ENCODE measurements at places on chromosomes 2 and 18. TPM values are rescaled to one million over a fixed set of nuclear protein-coding genes. Genes with fewer than 3 reads are reported as not detected.

- DNase-seq: no peak
Measured at GRCh38 chr2:167187049-167187727, 298.9 kb downstream of the XIRP2 start.

DNA sequence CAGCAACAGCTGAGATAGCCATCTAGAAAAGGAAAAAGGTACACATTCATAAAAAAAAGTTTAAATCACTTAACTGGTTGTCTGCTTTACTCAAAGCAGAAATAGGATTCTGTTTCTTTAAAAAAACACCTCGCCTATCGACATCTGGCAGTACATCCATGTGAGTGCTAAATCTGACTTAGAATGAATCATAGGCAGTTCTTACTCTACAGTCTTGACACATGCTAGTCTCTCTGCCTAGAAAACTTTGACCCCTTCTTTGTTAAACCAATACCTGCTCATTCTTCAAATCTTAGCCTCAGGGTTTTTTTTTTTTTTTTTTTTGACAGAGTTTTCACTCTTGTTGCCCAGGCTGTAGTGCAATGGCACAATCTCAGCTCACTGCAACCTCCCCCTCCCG lies 37.1 kb upstream of the GPR75 start:
- DNase-seq: peak; percentile 42

DNA sequence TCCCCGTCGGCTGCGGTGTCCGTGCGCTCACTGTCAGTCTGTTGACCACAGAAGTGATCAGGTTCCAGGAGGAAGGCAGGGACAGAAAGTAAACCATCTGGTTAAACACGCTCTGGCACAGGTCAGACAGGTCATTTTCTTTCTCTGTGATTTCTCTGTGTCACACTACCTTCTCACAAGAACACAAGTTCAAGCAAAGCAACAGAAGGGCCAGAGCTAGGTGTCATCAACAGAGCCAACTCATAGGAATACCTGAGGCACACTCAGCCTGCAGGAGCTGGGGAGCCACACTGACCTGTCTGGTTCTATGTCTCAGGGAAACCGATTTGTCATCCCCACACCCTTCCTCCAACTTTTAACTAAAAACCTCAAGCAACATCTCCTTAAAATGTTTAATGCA lies 115.1 kb upstream of the ZBTB14 start:
- DNase-seq: no peak

DNA sequence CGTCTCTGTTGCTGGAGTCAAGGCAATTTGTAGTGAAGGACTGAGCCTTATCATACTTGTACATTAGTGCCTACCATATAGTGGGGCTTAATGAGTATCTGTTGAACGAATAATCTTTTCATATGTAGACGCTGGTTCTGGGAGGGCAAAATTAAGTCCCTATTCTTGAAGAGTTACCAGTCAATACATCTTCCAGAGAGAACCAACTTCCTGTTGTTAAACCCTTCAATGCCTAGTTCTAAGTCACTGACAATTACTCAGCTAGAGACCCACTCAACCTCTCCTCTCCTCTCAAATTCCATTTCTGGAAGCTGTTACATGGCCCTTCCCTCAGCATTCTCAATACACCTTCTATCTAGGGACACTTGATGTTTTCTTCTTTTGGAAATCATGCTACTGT lies 1.1 kb upstream of the MOB4 start:
- DNase-seq: no peak

Gene METTL21A
- 11.7 TPM for total RNA-seq

DNA sequence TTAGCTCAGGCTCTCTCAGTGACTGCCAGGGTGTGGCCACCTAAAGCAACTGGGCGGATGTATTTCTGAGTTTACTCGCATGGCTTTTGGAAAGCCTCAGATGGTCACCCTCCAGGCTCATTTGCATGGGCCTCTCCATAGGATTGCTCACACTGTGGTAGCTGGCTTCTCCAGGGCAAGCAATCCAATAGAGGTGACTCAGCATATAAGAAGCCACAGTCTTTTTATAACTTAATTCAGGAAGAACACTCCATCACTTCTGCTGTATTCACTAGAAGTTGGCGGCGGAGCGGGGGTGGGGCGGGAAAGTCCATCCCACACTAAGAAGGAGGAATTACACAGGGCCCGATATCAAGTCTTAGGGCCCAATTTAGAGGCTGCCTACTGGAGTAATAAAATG lies 3.6 kb upstream of the DOK6 start:
- DNase-seq: no peak

Gene ALKAL2
- total RNA-seq: not detected

- DNase-seq: no peak
Measured at GRCh38 chr2:134073023-134073422, 180.8 kb upstream of the MGAT5 start.

Gene CDH2
- 8.5 TPM for total RNA-seq

DNA sequence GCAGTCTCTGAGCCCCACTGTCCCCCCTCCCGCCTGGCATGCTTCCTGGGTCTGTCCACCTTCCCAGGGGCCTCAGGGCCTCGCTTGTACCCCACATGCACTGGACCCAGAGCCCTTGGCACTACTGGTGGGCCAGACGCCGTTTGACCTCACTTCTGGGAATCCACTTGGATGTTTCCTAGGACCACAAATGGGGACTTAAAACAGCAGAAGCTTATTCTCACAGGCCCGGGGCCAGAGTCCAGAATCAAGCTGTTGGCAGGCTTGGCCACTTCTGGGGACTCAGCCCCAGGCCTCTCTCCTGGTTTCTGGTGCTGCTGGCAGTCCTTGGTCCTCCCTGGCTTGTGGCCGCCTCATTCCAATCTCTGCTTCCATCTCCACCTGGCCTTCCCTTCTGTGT lies 19.6 kb downstream of the ANO7 start:
- no peak for DNase-seq

GRCh38 chr2:88190808-88191721 lies 20.9 kb downstream of the THNSL2 start:
- DNase-seq: peak; percentile 43

DNA sequence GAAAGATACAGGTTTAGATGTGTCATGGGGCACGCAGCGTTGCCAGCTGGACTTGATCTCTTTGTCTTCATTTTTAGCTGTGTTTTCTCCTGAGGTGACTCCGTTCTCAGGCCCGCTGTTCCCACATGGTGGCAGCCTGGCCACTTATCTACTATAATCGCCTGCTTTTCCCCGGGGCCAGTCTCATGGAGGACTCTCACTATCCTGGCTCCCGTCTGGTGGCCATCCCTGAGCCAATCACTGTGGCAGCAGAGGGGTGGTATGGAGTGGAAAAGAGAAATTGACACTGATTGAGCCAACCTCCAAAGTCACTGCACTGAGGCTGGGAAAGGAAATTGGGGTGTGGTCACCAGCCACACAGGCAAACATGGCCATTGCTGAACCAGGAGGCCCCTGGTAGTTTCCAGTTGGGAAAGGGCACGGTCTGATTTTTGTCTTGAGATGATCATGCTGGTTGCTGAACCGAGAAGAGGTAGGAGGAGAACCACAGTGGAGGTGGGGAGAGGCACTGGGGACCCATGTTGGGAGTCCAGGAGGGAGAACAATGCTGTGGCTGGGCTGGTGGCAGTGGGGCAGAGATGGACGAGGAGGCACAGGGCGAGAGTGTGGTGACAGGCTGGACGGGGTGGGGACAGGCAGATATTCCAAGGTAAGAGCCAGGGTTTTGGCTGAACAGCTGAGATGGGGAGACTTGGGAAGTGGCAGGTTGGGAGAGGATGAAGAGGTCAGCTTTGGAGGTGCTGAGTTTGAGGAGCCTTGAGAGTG lies 45.6 kb downstream of the KCNIP3 start:
- DNase-seq: no peak

Gene SCYGR4
- not detected for total RNA-seq

DNA sequence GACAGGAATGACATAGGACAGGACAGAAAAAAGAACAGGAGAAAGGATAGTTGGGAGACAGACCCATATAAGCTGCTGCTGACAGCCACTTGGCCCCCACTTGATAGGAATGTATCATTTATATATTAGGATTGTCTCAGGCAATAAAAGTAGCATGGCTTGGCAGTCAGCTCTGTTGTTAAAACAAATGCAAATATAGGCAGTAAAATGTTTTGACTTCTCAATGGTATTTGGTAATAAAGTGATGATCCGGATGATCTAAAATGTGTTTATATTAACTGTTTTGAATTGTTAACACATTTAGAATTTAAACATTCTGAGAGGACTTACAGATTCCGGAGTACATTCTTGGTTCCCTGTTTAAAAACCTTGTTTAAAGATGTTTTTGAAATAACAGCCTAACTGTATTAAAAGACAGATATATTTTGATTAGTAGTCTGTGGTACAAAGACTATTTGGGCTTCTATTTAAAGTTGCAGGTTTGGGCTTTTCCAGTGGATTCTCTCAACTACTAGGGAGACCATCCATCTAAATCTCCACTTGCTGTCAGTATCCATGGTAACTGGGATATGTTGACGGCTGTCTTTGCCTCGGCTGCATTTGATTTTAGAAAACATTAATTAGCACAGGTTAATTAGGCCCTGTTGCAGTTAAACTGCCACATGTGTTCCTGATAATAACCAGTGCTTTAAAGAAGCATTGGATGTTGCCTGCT lies 147.6 kb downstream of the ESCO1 start:
- DNase-seq: no peak

DNA sequence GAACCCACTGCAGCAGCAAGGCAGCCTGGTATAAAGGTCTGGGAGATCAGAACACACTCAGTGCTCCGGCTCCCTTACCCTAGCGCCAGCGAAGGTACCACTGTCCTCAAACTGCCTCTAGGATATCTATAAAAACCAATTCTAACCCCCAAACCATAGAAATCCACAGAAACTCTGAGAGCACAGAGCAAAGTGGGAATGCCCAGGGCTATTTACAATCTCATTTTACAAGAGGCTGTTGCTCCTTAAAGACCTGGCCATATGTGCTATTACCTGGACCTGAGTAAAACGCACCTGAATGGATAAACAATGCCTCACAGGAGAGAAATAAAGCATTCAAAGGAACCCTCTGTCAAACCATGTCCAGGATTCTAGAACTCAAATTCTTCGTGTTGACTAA lies 4.3 kb downstream of the STK39 start:
- peak; percentile 36 for DNase-seq

Gene HRH4
- total RNA-seq: 0.18 TPM

DNA sequence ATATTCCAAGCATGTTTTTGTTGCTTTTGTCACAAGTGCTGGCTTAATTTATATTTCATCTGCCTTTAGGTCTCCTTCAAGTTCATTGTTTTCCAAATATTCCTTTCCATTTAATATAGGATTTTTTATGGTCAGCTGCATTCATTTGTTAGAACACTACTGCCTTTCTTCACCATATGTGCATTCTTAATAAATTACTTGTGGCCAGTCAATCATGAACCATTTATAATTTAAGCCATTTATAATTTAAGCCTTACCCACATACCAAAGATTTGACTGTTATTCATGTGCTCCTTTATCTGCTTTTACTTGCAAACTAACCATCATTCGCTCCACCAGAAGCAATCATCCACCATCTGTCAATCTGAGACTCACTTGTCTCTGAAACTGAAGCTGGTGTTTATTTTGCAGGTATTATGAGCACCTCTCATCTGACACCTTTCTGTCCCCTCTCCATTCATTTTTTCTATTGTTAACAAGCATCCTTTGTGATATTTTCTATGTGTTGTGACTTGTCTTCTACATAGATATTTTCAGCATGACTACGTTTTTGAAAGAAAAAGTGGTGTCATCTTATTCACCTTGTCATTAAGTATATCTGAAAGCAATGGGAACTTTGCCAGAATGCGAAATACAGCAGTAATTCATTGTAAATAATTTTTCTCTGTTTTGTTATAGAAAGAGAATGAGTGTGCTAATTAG lies 786.8 kb downstream of the KCNJ3 start:
- no peak for DNase-seq

GRCh38 chr2:71122387-71123298 lies 7.4 kb downstream of the MCEE start:
- no peak for DNase-seq

- no peak for DNase-seq
Measured at GRCh38 chr18:24910221-24910620, 441.7 kb downstream of the ZNF521 start.

- DNase-seq: no peak
Measured at GRCh38 chr2:62297624-62298010, 101.7 kb downstream of the B3GNT2 start.

Gene ALPP
- 47.5 TPM for total RNA-seq

GRCh38 chr2:207164006-207164831 lies 1.5 kb downstream of the KLF7 start:
- DNase-seq: peak; percentile 7

Gene SEC11C
- 15.8 TPM for total RNA-seq

Gene SP140
- 0.58 TPM for total RNA-seq

DNA sequence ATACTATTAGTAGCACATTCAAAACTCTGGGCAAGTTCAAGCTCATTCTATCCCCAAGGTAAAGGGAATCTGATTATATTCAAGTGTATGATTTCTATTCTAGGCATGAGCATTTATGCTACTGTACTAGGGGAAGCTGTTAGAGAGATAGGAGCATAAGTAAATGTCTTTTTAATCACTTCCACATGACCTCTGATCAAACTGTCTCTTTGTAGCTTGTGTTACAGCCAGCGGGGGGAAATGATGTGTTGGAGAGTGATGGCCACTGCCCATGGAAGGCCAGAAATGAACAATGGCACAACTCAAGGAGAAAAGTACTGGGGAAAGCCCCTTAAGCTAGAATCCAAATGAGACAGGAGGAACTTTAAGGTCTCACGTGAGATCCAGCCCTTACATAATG lies 894.9 kb upstream of the CDH2 start:
- DNase-seq: no peak

Gene MAPK4
- total RNA-seq: not detected

Gene SLC4A5
- 1.2 TPM for total RNA-seq

DNA sequence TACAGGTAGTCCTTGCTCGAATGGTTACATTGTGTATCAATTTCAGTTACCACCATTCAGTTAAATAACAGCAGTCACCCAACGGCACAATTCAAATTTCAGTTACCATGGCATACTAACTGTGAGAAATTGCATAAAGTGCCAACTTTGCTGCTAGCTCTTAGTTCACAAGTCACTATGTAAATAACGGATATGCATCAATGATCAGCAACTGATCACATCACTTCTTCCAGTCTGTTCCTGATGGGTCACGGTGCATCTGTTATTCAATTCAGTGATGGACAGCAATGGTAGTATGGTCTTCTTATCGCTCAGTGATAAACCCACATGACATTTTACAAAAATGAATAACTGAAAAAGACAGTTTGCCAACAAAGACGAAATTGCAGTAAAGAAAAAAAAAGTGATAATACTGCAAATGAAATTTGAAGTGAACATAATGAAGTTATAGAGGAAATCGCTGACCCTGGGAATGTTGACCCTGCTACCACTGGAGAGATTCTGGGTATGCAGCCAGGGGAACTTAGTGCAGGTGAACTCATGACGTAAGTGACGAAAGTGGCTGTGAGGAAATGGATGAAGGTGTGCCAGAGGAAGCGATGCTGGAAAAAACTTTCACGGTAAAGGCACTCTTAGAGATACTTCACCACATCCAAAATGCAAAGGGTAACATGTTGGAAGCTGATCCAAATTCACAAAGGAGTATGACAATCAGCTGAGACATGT lies 25.9 kb upstream of the RAPGEF4 start:
- DNase-seq: no peak

GRCh38 chr2:99422599-99422998 lies 67.2 kb downstream of the REV1 start:
- DNase-seq: no peak

Gene LCLAT1
- 35.7 TPM for total RNA-seq
